Kasumi-1 (cell line): ENCODE measurements at places on chromosomes 1 and 21.
A peak's percentile ranks its signal among the peaks of the same experiment; 100 is the strongest.

- DNase-seq: no peak
Measured at GRCh38 chr1:184479435-184480167, 92.8 kb downstream of the C1orf21 start.

- no peak for DNase-seq
Measured at GRCh38 chr1:172882791-172883386, 167.9 kb downstream of the TNFSF18 start.

DNA sequence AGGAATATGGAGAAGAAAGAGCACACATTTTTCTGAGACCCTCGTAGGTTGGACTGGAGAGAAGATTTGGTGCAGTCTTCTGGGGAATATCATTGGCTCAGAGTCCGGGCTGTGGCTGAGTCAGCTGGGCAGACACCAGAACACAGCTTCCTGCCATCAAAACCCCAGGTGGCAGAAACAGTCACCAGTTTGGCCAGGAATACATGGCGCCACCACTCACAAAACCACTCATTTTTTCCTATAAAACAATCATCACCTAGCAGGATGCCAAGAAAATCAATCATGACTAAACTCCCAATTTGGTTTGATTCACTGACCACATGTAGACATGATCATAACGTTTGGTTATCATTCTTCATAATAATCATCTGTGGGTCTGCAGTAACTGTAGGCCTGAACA lies 178.1 kb upstream of the PBX1 start:
- no peak for DNase-seq

DNA sequence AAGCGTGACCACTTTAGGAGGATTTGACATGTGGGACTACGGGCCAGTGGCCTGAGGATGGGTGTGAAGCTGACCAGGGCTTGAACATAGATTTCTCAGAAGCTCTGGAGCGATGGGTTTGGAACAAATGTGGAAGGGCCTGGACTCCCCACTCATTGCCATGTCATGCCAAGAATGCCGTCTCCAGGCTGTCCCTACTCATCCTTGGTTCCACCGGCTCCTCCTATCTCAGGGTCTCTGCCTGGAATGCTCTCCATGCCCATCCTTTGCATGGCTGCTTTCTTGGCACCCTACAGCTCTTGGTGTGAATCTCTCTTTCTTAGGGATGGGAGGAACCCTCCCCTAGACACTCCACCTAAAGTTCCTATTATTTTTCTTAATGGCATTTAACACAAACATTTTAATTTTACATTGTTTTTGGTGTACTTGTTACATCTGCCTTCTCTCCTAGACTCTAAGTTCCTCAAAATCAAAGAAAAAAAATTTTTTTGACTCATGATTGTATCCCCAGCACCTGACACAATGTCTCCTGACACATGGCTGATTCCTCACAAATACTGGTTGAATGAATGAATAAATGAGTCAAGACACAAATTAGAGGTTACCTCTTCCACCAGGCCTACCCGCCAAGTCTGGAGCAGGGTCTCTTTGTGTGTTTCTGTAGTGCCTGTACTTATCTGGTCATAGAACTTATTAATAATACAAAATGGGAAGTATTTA lies 114.5 kb downstream of the OMA1 start:
- no peak for DNase-seq

DNA sequence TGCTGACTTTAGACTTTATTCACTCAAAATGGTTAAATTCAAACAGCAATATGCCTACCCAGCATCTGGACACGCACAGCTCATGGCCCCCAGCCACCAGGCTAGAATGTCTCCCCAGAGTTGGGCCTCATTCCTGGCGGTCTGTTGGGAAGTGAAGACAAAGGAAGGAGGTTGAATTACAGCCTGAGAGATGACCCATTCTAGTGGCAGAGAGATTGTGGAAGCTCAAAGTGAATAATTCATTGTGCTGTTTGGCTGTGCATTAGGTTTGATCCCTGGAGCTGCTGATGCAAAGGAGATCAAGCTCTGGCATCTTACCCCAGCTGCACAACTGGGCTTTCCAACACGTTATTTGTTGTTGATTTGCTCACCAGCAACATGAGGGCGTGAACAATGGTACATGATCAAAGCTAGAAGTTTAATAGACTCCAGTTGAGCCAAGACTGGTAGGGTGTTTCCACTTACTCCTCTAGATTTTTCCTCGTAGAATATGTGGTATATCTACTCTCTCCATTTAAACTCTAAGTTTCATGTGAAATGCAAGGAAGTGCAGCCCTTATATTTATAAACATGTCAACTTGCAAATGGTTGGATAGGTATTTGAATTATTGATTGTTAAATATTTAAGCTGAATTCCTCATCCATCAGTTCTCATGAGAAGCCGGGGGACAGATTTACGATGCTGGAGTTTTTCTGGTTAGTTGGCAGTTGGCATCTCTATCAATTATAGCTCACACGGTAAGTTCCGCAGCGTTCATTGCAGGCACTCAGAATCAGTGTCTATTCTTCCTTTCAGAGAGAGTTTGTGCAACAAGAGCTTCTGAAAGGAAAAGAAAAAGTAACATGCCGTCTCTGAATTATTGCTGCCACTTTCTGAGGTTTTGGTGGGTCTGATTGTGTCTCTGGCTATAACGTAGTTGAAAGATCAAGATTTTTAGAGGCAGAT lies 222.7 kb downstream of the TM2D1 start:
- DNase-seq: no peak

- no peak for DNase-seq
Measured at GRCh38 chr1:226700861-226701260, 38.2 kb downstream of the ITPKB start.

DNA sequence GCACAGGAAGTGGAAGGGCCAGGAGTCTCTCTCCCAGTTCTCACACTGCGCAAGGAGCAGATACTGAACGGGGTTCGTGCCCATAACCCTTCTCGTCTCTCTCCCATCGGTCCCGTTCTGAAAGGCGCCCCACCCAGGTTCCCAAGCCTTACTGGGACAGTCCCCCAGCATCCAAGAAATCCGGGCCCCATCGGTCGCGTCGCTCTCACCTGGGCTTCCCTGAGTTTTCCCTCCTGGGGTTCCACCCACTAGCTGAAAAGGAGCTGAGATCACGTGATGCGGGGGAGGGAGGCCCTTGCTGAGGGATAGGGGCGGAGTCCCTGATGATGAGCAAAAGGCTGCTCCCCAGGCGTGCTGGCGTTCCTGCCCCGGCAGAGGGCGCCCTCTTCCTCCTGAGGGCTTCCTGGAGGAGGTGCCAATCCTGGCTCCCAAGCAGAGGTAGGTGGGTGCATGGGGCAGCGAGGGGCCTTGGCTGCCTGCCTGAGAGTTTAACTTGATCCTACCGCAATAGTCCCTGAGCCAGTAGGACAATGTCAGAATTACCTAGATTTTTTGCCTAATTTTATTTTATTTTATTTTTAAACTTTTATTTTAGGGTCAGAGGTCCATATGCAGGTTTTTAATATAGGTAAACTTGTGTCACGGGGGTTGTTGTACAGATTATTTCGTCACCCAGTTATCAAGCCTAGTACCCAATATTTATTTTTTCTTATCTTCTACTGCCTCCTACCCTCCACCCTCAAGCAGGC lies at the start of gene SPOCD1:
TSS of gene SPOCD1 (minus strand) at position 271 of the 749 bp plus-strand sequence. CDS start 689 bp downstream, outside the sequence.
- DNase-seq: peak; percentile 47

GRCh38 chr1:90717665-90718410 lies 736 bp upstream of the BARHL2 start:
- DNase-seq: peak; percentile 24

GRCh38 chr1:245870698-245871097 lies 636.4 kb downstream of the SMYD3 start:
- DNase-seq: no peak

- no peak for DNase-seq
Measured at GRCh38 chr1:11620924-11621323, 33.3 kb downstream of the FBXO2 start.

GRCh38 chr1:23527366-23527765 lies 3.7 kb downstream of the E2F2 start:
- no peak for DNase-seq

- DNase-seq: peak; percentile 98
Measured at GRCh38 chr1:109790735-109791494, 27.2 kb upstream of the EPS8L3 start.

- peak; percentile 97 for DNase-seq
Measured at GRCh38 chr1:212414328-212415106, at the start of gene PACC1. Gene PACC1, minus strand, starts transcription at chr1:212414886. Its CDS starts 129 bp downstream, at chr1:212414757.

- no peak for DNase-seq
Measured at GRCh38 chr1:100499194-100499811, 38.6 kb upstream of the GPR88 start.

- DNase-seq: peak; percentile 68
Measured at GRCh38 chr1:147389532-147390184, 147.2 kb downstream of the CHD1L start.

- peak; percentile 64 for DNase-seq
Measured at GRCh38 chr1:207698822-207699483, 52.9 kb upstream of the CD46 start.

DNA sequence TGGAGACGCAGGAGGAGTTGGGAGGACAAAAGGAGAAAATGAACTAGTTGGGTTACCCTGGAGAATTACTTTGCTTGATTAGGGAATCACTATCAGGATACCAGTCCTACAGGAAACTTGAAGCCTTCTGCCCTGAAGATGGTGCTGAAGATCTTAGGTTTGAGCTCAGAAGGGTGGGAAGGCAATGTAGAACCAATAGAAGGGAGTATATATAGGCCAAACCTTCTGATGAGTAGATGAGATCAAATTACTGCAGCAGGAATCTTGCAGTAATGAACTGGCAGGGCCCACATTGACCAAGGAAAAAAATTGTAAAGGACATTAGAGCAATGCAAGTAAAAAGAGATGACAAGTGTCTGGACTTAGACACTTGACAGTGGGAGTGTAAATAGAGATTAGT lies 116.3 kb upstream of the CACYBP start:
- peak; percentile 9 for DNase-seq

GRCh38 chr1:91889717-91890459 lies 3.9 kb upstream of the TGFBR3 start:
- DNase-seq: no peak

DNA sequence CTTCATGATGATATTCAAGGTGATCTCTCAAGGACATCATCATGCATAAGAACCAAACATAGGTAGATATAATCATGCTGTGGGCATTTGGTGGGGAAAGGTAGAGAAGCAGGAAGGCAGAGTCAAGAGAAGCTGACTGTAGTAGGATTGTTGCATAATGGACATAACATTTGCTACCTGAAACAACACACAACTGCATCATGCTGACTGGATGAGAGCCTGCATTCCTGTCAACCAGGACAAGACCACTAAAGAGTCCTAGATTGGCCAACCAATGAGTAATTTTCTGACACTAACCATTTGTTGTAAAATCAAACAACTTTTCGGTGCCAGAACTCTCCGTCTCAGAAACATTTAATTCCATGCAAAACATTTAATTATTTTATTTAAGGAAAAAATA lies 377.2 kb downstream of the PLPP3 start:
- DNase-seq: no peak

DNA sequence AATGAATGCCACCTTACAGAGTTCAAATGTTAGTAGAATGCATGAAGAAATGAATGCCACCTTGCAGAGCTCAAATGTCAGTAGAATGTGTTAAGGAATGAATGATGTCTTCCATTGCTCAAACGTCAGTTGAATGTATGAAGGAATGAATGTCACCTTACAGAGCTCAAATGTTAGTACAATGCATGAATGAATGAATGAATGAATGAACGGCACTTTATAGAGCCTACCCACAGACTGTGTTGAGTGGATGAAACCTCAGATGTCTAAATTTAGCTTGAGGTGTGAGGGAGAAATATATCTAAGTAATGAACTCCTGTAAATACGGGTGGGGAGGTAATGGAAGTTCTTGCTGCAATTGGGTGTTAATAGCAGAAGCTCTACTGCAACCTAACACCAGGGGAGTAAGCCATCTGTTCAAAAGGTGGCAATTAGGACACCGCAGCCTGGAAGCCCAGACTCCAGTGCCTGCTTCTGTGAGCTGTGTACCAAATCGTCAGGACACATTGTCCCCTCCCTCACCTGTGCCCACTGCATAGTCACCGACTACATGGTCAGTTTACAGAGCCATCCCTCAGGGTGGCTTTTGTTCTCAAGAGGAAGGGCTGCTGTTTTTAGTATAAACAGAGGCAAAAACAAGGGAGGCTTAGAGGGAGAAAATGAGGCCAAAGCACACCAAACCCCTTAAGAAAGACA lies 26.7 kb downstream of the SUSD4 start:
- DNase-seq: no peak

DNA sequence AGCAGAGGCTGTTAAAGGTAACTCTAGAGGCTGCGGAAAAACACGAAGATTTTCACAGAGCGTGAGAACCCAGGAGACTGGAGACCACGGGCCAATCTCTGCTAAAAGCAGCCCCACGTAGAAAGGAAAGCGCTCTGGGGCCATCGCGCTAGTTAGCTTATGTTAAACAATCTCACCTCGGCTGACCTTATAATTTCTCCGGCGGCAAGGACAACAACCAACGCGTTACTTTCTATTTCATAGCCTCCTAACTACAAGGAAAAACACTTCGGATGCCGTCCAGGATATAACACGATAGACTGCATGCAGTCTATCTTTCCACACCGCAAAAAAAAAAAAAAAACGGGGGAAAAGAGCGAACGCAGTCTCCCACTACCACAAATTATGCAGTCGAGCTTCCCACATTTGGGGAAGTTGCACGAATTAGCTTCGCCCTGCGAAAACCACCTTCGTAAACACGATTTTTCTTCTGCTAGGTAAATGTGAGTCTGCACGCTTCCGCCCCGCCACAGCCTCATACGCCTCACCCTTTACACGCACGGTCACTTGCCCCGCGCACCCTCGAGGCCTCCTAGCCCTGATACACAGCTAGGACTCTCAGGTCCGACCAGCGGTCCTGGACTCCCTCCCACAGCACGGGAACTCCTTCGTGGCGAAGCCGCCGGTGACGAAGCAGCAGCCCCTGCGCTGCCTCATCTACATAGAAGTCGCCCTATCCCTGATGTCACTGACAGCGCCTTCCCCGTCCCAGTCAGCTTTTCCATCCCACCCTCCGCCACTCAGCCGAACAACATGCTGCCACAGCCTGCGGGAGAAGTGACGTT lies 87.8 kb downstream of the PRKAB2 start:
- no peak for DNase-seq

DNA sequence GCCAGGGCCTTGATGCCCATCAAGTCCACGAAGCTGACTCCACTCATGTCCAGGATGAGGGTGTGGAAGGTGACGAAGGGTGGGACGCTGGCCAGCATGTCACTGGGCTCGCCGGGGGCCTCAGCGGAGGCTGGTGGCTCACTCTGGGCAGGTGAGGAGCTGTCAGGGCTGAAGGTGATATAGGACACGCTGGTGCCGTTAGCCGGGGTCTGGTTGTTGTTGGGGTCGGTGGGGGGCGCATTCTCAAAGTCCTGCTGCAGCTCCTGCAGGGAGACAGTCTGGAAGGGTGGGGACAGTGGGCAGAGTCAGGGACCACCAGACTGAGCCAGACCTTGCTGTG lies 21.7 kb downstream of the SLC26A9 start:
- no peak for DNase-seq

DNA sequence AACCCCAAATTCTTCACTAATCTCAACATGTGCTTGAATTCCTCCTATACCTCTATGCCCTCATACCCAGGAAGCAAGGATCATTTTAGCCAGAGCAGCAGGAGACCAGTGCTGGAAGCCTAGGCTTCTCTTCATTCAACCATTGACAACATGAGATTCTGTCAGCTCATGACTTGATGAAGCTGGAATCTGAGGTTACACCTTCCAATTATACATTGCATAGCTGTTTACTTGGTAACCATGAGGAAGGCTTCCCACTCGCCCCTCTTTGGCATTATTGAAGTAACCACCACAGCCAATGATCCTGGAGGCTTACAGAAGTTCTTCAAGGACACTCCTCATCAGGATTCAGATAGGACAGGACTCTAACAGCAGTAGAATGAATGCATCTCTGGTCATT lies 160.3 kb downstream of the TPR start:
- no peak for DNase-seq
